ENCODE measurements at places on chromosomes 16 and 17.

DNA sequence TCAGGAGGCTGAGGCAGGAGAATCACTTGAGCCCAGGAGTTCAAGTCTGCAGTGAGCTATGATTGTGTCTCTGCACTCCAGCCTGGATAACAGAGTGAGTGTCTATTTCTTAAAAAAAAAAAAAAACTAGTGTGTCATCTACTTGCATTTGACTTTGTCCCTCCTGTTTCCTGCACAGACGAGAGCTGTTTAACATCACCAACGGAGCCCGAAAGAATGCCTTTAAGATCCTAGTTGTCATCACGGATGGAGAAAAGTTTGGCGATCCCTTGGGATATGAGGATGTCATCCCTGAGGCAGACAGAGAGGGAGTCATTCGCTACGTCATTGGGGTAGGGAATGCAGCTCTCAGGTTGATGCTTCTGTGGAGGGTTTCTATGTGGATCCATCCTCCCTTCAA lies 13.4 kb downstream of the ITGAM start:
- no peak for DNase-seq

GRCh38 chr17:72813481-72813880 lies 279.0 kb downstream of the SLC39A11 start:
- no peak for DNase-seq

- peak; percentile 20 for DNase-seq
These were observed 104.7 kb upstream of the CDH5 start for GRCh38 chr16:66261826-66262225.

DNA sequence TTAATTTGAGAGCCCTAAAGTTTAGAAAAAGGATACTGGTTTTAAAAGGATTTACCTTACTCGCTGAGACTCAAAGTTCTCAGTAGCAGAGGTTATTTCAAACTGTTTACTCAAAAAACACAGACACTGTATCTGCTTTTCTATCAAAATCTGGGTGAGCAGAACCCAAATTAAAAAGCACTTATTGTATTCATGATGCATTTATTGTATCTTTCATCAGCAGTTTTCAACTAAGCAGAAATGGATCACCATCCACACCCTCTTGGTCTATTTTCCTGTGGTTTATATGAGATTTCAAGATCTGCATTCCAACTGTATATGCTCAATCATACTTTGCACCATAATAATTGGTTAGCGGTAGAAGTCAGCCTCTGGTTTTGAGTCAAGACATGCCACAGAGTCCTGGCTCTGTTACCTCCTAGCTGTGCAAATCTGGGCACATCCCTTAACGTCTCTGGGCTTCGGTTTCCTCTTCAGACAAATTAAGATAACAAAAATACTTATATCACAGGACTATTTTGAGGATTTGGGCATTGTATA lies 109.5 kb downstream of the ASIC2 start:
- DNase-seq, result no peak

- DNase-seq, result peak; percentile 34
These were observed 113.8 kb upstream of the SMURF2 start for GRCh38 chr17:64775701-64776570.

GRCh38 chr17:18851201-18851600 lies 6.7 kb upstream of the PRPSAP2 start:
- DNase-seq, result no peak

Data from mesothelial cell of epicardium (in vitro differentiated cells).